Activated T-helper 1 cell treated with anti-CD3 and anti-CD28 coated beads, Interleukin-12 subunit alpha, Interleukin-12 subunit beta, Interleukin-2, Interleukin-4 antibody, amounts not matched to agents 30 ng/mL and 10 ng/mL and 1 ng/mL, durations not matched to agents 14 hours and 24 hours and 36 hours (primary cell): ENCODE measurements at places on chromosomes 5 and 9. TPM values are rescaled to one million over a fixed set of nuclear protein-coding genes. Genes with fewer than 3 reads are reported as not detected.

- no peak for DNase-seq
Measured at GRCh38 chr5:125607018-125607417, 816.2 kb upstream of the GRAMD2B start.

GRCh38 chr5:9861666-9862256 is 231.6 kb upstream of the TAS2R1 start:
- DNase-seq: no peak

DNA sequence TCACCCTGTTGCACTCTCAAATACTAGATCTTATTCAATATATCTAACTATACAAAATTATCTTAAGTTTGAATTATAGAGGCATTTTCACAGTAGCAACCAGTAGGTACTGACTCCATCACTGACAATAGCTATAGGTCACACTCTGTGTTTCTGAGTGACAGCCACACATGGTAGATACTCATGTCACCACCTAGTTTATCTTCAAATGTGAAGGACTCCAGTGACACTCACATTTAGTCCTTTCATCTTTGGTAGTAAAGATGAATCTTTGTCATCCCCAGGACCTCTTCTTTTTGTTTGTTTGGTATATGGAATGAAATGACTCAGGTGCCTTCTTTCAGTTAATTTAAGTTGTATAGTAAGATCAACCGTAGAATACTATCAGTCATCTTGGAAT is 102.5 kb upstream of the DHFR start:
- no peak for DNase-seq

GRCh38 chr9:18324928-18325745 is 148.8 kb upstream of the ADAMTSL1 start:
- no peak for DNase-seq

- DNase-seq: no peak
Measured at GRCh38 chr5:137498301-137498735, 808 bp downstream of the SPOCK1 start.

DNA sequence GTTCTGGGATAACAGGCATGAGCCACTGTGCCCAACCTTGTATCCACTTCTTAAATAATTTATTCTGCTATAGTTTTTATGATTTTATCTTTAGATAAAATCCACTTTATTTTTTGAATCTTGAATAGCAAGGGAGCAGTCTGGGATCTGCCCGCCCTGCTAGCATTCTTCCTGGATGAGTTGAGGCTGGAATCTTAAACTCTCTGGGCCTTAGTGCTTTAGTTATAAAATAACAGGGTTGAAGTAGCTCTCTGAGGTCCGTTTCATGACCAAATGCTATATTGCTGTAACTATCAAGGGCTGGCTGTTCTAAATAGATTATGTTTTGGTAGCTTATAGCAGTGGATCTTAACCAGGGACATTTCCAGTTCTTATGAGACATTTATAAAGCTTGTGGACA is 20.8 kb downstream of the ACER2 start:
- DNase-seq: no peak

GRCh38 chr9:33934188-33934878 is 114.4 kb downstream of the UBAP2 start:
- no peak for DNase-seq

GRCh38 chr5:999724-1000123 is 8.9 kb upstream of the NKD2 start:
- DNase-seq: no peak

- no peak for DNase-seq
Measured at GRCh38 chr9:137293482-137294090, 8.5 kb downstream of the NRARP start.

- no peak for DNase-seq
Measured at GRCh38 chr5:103373597-103374472, 115.3 kb downstream of the MACIR start.

DNA sequence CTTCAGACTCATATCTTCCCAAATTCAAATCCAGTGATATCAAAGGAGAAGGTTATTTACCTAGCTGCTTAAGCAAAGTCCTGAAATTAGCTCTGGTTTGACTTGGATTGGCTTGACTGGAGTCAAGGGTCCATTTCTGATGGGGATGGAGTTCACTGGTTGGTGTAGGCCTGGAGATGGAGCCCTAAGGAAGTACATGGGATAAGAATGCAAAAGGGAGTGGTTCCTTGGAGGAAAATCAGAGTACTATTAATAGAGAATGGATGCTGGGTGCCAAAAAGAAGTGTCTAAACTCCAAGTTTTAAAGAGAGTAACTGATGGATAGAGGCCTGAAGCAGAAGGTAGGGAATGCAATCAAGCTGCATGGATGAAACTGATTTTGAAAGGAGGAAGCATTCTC is 13.8 kb downstream of the TXNDC8 start:
- DNase-seq: no peak

DNA sequence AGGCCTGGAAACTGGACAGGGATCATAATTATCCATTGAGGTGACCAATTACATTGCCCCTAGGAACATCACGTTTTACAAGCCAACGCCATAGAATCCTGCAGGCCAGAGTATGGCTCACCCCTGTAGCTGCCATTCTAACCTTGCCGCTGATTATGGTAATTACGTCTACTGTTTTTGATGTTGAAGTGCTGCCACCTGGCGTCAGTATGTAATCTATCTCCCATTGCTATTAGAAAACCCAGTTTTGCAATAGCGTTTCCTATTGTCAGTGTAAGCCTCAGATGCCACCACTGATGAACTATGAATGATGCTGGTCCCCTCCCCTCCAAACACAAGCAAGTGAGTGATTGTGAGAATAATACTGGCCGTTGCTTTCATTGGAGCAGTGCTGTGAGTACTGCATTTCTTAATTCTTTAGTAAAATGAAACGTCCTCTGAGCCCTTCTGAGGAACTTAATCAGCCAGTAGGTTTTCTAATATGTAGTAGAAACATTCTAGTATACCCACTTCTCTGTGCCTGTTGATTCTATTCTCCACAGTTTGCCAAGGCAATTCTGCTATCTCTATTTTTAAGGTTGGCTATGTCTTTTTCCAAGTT is 100.5 kb upstream of the NMUR2 start:
- DNase-seq: no peak

- no peak for DNase-seq
Measured at GRCh38 chr5:160675988-160676387, 176.0 kb downstream of the ATP10B start.

HCN1 gene
- total RNA-seq: not detected in 2 replicates

CARD6 gene
- 2.1 and 2.3 TPM in 2 replicates for total RNA-seq

CAVIN4 gene
- 0.10 TPM in 1 of 2 replicates, not detected in the other for total RNA-seq

SNCAIP gene
- not detected in 2 replicates for total RNA-seq

KCNV2 gene
- total RNA-seq: not detected in 2 replicates

NIM1K gene
- total RNA-seq: 0.39 and 0.67 TPM in 2 replicates

SGCD gene
- not detected in 2 replicates for total RNA-seq

PCDHGB2 gene
- 0.47 and 0.93 TPM in 2 replicates for total RNA-seq
